Erythroblast (primary cell): ENCODE measurements at places on chromosomes 6 and 20.

GRCh38 chr20:41261790-41262717 is 55.5 kb downstream of the ZHX3 start:
- peak; percentile 73 for DNase-seq

- no peak for DNase-seq
These were observed 40.0 kb downstream of the NOL4L start for GRCh38 chr20:32544893-32545840.

GRCh38 chr6:45184937-45185336 is 143.2 kb upstream of the RUNX2 start:
- DNase-seq, result no peak

DNA sequence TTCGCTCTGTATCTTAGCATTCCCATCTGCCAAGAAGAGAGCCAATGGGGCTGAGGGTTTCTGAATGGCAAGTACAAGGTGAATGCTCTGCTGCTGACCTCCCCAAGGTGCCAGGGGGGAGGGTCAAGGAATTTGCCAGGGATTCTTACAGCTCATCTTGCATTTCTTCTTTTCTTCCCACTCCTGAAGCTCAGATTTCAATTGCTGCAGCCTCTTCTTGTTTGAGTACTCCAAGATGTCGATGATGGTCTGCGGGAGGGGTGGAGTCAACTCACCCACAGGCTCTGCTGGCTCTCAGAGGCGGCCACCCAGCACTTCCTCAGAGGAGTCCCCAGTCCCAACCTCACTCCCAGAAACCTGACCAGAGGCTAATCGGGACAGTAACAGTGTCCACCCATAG is 12.4 kb downstream of the C20orf96 start:
- DNase-seq, result no peak

GRCh38 chr20:19765913-19766312 is 7.9 kb downstream of the RIN2 start:
- no peak for DNase-seq

DNA sequence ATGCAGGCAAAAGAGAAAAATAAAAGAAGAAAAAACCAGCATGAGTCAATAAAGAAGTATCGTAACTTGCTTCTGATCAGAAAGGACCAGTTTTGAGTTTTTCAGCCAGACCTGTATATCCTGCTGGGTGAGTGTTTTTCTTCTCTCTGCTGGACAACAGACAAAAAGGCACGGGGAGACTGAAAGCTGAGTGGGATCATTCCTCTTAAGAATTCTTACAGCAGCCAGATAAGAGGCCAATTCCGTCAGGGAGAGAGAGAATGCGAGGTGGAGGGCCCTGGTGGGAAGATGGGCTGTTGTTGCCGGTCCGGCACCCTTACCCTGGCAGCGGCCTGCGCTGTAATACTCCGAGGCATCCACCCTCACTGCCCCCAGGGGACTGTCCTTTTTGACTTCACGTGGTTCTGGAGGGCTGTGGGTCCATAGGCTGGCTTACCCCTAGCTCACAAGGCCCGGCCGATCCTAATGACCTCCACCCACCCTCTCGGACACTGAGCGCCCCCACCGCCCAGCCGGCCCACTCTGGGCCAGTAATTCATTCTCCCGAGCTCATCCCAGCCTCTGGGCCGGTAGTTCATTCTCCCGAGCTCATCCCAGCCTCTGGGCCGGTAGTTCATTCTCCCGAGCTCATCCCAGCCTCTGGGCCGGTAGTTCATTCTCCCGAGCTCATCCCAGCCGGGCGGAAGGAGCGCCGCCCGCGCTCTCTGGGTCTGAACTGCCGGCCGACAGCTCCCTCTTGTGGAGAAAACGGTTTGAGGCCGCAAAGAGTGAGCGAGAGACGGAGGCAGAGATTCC is 118.3 kb upstream of the SIRPA start:
- DNase-seq, result peak; percentile 68

DNA sequence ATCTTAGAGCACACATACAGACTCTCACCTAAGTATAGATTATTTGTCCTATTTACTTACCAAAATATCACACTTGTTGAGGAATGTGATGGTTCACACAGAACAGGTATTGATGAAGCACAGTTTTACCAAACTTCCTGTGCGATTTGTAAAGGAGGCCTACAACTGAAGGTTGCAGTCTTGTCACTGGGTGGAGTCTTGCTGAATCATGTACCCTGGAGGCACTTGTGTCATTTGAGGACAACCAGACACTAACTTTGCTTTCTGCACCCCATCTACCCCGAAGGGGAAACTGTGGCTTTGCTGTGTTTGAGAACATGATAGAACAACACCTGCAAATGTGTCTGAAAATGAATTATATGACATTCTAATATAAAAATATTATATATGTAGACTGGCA is 32.4 kb upstream of the HINT3 start:
- peak; percentile 87 for DNase-seq

DNA sequence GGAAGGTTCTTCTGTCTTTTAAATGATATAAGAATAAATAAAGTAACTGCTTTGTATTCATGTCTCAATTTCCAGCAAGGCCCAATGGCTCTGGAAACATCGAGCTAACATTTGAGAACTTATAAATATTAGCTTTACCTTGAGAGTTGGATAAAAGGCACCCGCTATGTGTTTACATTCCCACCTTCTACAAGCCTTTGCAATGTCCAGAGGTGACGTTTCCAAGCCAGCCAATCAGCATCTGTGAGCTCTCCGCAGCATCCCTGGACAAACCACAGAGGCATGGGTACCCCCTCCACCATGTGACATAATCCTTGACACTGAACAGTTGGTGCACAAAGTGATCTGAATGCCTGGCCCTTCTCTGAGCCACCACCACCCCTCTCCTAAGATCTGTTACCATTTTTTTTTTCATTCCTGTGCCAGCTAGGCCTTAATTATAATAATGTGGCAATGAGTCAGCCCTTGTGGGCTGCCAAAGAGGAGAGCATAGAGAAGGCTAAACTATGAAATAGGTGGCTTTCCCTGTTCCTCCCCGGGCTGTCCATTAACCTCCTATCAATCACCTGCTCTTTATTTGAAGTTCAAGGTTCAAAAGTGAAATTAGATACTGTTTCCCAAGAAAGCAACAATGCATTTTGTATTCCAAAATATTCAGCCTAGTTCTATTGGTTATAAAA is 4.1 kb downstream of the CBLN4 start:
- no peak for DNase-seq

GRCh38 chr20:23520185-23520584 is 29.3 kb downstream of the CST8 start:
- DNase-seq, result no peak

DNA sequence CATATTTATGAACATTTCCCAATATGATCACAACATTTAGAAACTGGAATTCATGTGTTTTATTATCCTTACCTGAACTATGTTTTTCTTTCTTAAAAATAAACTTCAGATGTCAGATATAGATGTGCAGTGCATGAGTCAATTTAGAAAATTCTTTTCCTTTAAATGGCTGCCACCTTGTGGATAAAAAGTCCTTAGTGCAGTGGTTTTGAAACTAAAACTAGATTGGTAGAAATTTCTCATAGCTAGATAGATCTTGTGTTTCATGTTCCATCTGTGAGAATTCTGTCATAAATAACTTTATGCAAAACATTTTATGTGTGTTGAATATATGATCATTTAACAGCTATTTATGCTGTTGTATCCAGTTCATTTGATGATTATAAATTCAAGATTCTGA is 134.9 kb downstream of the KLHL32 start:
- peak; percentile 55 for DNase-seq

DNA sequence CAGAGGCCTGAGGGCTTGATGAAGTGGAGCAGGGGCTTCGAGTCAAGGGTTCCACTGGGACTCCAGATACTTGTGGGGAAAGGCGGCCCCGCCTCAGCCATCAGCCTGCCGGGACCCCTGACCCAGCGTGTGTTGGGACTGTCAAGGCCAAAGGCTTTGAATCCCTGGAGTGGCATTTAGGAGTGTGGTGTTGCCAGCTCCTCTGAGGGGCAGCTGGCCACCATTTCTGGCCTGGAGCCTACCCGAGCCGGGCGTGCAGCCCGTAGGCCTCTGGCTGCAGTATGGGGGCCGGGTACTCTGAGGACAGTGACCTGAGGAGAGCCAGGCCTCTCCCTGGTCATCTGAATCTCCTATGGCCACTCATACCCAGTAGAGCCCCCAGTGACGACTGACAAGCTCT is 40.0 kb downstream of the RRBP1 start:
- DNase-seq, result no peak

DNA sequence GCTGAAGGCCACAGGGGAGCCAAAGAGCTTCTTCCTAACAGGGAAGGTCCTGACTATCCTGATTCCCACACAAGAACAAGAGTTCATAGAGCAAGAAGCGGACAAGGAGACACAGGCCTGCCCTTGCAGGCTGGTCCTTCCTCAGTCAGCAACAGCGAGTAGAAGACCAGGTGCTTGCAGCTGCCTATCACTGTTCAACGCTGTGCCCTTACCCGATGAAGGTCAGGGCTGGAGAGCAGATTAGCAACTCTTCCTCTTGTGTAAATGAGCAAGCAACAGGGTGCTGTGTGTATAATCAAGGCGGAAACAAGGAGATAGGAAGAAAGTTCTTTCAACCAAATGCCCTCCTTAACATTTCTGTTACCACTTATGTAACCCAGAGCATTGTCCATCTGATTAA is 115.3 kb upstream of the SPACA1 start:
- DNase-seq, result no peak

GRCh38 chr6:16358531-16359138 is 120.2 kb downstream of the GMPR start:
- no peak for DNase-seq

- DNase-seq, result no peak
These were observed 147.8 kb downstream of the PHACTR3 start for GRCh38 chr20:59752101-59752586.

GRCh38 chr6:40268614-40269013 is 318.6 kb downstream of the LRFN2 start:
- DNase-seq, result no peak

DNA sequence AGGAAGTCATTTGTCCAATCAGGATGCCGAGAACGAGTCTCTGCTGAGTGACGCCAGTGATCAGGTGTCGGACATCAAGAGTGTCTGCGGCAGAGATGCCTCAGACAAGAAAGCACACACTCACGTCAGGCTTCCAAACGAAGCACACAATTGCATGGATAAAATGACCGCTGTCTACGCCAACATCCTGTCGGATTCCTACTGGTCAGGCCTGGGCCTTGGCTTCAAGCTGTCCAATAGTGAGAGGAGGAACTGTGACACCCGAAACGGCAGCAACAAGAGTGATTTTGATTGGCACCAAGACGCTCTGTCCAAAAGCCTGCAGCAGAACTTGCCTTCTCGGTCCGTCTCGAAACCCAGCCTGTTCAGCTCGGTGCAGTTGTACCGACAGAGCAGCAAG is 281.5 kb downstream of the TSHZ2 start:
- no peak for DNase-seq
